Mucosa of descending colon (tissue), 3 donors: ENCODE measurements at places on chromosomes 7 and 10. TPM values are rescaled to one million over a fixed set of nuclear protein-coding genes. Genes with fewer than 3 reads are reported as not detected.

DNA sequence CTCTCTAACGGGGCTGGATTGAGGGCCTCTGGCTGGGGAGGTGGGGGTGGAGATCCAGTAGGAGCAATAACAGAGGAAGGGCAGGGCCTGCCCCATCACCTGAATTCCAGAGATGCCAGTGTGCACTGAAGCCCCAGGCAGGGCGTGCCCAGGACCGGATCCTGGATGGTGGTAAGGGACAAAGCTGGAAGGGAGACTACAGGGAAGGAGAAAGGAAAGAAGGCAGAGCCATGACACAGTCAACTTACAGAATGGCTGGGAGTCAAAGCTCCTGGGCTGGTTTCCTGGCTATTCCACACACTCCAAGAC, 666 bp downstream of the TMEM139 start:
- peak; percentile 80 for DNase-seq

- DNase-seq = no peak
Observed at GRCh38 chr7:29077176-29077575, 69.2 kb downstream of the CPVL start.

- DNase-seq = no peak
Observed at GRCh38 chr7:22884911-22885788, 62.5 kb upstream of the TOMM7 start.

DNA sequence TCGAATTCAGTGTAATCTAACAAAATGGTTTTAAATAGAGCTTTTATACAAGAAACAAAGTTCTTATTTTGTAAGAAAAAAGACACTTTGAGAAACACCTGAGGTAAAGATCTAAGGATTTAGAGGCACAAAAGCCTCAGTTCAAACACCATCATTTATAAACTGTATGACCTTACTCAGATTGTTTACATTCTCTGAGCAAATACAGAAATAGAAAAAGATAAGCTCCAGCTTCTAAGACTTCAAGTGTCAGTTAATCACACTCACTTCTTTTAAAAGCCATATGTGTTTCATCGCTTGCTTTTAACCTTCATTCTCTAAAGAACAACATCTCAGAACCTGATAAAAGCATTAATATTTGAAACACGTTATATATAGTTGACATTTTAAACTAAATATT, 27.9 kb downstream of the CADPS2 start:
- DNase-seq = no peak

DNA sequence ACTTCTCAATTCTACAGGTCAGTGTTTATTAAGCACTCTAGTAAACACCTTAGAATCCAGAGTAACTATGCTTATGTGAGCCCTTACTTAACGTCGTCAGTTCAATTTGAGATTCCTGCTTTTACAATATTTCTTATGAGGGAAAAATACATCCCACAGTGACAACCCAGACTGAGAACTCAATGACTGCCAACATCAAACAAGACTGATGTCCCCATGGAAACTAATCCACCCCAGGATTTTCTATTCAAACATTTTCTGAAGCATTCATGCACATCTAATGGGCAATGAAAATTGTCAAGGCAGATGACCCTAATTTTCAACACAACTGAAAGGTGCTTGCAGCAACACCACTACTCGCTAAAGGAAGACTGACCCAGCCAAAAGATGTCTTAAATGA, 67.0 kb downstream of the ATE1 start:
- DNase-seq = no peak

DNA sequence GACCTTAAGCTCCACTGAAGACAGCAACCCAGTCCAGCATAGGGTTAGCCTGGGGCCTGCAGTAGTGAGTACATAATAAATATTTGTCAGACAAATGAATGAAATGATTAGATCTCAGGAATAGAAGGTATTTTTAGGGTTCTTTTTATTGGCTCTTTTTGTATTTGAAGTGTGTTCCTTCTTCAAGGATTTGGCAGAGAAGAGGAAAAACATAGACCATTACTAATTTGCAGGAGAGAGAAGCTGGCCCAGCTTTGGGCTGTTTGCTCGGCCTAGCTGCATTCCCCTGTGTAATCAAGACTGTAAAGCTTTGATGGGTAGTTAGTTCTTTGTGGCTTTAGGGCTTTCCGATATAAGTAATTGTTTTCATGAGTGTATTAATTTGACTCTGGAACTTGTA, 64.2 kb downstream of the CNNM2 start:
- no peak for DNase-seq

DNA sequence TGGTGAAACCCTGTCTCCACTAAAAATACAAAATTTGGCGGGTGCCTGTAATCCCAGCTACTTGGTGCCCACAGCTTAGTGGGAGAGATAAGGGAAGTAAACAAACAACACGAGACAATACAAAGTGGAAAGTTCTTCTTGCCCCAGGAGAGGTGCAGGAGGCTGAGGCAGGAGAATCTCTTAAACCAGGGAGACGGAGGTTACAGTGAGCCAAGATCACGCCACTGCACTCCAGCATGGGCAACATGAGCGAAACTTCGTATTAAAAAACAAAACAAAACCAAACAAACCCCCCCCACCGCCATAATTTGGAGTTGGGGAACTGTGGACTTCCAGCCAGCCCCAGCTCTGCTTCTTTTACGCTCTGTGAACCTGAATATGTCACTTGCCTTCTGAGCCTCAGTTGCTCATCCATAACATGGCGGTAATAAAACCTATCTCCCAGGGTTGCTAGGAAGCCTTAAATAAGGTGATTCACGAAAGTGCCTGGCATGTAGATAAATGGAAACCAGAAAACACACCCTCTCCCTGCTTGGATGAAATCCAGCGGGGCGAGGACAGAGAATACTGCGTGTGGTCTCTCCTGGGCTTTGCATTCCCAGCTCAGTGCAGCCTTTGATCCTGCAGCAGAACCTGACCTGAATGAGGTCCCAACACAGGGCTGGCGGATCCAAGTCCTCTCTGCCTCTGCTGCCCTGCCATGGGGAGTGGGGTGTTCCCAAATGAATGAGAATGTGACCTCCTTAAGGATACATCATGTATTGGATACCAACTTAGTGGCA, 10.2 kb downstream of the MLXIPL start:
- no peak for DNase-seq

DNA sequence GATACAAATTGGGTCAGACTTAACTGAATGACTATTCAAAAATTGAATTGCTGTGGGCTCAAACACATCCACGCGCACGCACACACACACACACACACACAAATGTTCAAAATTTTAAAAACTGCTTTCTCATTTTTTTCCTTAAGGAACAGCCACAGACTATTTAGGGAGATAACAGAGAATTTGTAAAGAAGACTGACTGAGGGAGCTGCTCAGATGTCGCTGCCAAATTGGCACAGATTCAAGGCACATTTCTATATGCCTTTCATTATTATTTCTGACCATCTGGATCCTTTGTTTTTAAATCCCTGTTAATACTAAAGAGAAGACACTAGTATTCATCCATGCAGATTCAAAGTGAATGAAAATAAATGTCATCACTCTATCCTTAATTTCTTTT, 154.8 kb downstream of the DGKB start:
- no peak for DNase-seq

- no peak for DNase-seq
Observed at GRCh38 chr7:123746931-123747488, 1.8 kb downstream of the WASL start.

GRCh38 chr7:151080067-151080521, 515 bp downstream of the FASTK start:
- DNase-seq = no peak

- DNase-seq = no peak
Observed at GRCh38 chr10:79378383-79378646, 31.0 kb downstream of the PPIF start.

GRCh38 chr10:19816411-19817230, at the start of gene PLXDC2:
PLXDC2 (plus strand) TSS chr10:19816432.
- DNase-seq = peak; percentile 54

DNA sequence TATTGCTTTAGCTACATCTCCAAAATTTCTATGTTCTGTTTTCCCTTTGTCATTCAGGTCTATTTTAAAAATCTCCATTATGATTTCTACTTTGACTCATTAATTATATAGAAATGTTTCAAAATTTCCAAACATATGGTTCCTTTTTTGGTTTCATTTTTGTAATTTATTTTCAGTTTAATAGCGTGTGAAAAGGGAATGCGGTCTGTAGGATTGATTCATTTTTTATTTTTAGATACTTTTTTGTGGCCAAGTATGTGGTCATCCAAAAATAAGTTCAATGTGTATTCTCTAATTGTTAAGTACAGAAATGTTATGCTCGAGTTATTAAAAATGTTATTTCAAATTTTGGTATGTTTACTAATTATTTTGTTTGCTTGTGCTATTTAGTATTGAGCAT, 72.5 kb upstream of the ANKRD1 start:
- DNase-seq = no peak

- no peak for DNase-seq
Observed at GRCh38 chr7:150358433-150358832, 10.2 kb upstream of the REPIN1 start.

- DNase-seq = no peak
Observed at GRCh38 chr7:138892006-138892630, 89.1 kb downstream of the KIAA1549 start.

- DNase-seq = no peak
Observed at GRCh38 chr7:43569424-43569823, 13.5 kb upstream of the STK17A start.

DNA sequence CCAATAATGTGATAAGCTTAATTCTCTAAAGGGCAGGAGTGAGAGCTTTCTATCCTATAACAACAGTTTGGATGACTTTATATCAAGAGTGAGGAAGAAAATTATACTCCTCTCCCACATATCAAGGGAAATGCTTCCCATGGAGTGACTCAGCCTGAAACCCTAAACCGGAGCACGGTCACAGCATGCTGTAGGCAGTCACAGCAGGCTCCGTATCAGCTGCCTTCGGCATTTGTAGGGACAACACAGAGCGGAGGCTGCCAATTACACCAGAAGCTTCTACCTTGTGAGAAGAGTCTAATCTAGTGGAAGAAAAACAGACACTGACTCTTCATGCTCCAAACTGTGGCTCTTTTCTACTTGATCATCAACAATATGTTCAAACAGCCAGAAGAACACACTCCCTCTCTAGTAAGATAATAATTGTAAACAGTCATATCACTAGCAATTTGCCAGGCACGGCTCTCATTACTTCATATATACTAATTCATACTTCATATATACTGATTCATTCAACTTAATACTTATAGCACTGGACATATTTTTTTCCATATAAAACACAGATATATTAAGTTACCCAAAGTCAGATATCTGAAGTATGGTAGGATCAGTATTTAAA, 65.9 kb downstream of the DGKB start:
- DNase-seq = no peak

- peak; percentile 61 for DNase-seq
Observed at GRCh38 chr10:125868372-125868975, 12.6 kb downstream of the DHX32 start.

DNA sequence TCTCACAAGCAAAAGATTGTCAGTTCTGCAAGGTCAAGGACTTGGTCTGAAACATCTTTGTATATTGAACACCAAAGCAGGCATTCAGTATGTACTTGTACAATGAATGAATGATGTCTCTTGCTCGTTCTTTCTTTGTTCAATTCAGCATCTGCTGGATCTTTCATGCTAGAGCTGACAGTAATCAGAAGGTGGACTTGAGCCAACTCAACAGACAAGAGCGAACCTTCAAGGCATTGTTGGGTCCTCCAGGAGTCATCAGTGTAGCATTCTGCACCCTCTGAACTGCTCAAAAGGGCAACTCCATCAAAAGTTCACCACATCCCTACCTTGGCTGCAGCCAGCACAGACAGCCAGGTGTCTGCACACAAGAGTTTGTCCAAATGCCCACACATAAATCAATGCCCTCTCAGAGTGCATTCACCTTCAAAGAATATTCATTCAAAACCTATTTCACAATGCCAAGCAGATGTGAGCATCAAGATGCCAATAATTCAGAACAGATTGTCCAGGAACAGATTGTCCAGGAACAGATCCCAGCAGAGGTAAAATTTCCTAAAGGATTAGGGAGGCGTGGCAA, 386.7 kb downstream of the CALN1 start:
- DNase-seq = no peak

DNA sequence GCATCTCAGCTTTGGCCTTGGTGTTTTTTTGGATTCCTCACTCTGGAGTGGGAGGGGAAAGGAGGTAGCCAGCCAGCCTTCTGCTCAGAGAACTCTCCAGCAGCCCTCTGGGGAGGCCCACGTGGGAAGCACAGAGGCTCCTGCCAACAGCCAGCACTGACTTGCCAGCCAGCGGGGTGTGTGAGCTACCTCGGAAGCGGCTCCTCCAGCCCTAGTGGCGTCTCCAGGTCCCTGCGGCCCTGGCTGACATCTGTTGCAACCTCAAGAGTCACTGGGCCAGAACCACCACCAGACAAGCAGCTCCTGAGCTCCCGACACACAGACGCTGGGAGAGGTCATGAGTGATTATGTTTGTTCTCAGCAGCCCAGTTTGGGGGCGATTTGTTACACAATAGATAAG, 180.2 kb upstream of the FZD8 start:
- DNase-seq = peak; percentile 74

DNA sequence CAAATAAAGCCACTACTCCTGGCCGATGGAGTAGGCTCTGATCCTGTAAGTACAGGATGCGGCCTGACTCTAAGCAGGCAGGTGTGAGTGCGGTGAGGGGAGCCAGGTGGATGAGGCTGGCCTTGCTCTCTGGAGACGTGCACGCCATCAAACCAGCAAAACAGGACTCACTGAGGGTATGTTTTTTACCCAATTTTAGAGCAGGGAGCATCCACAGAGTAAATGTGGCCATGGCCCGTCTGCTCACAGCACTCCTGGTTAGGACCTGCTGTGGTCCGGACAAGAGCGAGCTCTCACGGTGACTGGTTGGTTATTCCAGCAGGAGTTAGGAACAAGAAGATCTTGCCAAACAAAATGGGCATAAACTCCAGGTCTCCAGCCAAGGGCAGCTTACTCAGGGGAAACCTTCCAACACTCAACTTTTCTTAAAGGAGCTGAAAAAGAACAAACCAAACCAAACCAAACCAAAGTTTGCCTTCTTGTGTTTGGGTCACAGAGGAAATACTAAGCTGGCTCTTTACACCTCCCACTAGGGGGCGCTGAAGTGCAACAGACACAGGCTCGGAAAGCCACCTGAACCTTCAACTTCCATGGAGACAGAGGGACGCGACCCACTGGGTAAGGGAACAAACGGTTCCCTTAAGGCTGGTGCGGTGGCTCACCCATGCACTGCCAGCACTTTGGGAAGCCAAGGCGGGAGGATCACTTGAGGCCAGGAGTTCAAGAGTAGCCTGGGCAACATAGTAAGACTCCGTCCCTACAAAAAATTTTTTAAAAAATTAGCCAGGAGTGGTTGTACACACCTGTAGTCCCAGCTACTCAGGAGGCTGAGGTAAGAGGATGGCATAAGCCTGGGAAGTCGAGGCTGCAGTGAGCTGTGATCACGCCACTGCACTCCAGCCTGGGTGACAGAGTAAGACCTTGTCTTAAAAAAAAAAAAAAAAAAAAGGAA, 122.4 kb downstream of the CLEC2L start:
- peak; percentile 86 for DNase-seq

GRCh38 chr7:41691286-41692190, 11.4 kb downstream of the INHBA start:
- no peak for DNase-seq

The NODAL gene
- not detected for total RNA-seq

The HDAC9 gene
- 17.5 TPM for total RNA-seq
